Stimulated activated CD4-positive, alpha-beta T cell treated with anti-CD3 and anti-CD28 coated beads, Interleukin-1b, Interleukin-23, amount 100 ng/mL, for 1 hour (primary cell): ENCODE measurements at places on chromosomes 7 and 10.

- DNase-seq = no peak
These were observed 71.8 kb upstream of the PPIF start for GRCh38 chr10:79275431-79275851.

DNA sequence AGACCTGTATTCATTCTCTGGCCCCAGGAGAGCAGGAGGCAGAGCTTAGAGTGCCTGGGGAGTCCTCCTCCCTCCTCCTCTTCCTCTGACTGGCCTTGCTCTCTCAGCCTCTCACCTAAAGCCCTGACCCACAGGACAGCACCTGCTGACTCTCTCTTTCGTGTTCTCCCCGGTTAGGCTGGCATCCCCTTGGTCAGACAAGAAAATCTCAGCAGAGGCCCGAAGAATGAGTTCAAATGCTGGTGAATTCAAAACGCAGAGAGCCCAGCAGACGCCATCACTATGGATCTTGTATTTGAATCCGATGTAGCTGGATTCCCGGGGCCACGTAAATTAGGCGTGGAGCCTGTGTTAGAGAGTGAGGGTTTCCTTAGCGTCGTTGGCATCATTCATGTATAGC lies 255.3 kb downstream of the KLF6 start:
- DNase-seq = no peak

DNA sequence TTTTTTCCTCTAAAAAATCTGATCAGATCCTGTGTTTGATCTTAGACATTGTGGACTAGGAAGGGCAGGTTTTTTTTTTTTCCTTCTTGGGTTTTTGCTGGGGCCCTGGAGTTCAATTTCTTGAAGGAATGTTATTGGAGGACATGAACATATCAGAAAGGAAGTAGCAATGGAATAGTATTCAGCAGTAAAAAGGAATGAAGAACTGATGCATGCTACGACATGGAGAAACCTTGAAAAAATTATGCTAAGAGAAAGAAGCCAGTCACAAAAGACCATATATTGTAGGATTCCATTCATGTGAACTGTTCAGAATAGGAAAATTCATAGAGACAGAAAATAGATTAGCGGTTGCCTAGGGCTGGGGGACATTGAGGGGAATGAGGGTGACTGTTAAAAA lies 34.0 kb downstream of the FGF8 start:
- no peak for DNase-seq

DNA sequence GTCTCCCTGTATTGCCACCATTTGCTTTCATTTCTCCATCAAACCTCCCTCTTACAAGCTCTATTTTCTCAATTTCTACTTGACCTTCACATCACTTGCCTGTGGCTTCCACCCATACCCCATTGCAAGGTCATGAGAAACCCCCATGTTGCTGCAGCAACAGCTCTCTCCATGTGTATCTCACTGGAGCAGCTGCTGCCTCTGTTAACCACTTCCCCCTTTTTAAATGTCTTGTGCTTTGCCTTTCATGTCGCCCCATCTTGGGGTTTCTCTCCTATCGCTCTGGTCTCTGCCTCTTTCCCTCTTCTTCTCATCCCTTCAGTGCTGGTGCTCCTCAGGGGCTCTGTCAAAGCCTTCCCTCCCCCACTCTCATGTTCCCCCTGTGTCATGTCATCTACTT lies 148.8 kb downstream of the CHN2 start:
- DNase-seq = no peak

- no peak for DNase-seq
These were observed 280.8 kb upstream of the CDC14C start for GRCh38 chr7:48643431-48644013.

DNA sequence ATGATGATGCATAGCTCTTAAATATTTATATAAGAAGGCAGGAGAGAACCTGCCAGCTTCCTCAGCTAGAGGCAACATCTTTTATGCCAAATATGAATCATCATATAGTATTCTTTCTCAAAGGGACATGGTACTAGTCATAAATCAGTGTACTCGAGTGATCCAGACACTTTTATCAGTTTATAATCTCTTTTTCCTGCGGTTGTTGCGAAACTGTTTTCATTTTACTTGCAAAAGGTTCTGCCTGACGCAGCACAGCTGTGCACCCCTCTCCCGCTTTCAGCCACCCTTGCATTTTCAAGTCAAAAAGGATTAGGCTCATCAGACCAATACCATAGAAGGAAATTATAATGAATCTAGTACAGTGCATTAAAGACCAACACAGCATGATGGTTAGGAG lies 332.3 kb upstream of the PRKCQ start:
- no peak for DNase-seq

- no peak for DNase-seq
These were observed 8.9 kb downstream of the COL17A1 start for GRCh38 chr10:104076743-104077160.

DNA sequence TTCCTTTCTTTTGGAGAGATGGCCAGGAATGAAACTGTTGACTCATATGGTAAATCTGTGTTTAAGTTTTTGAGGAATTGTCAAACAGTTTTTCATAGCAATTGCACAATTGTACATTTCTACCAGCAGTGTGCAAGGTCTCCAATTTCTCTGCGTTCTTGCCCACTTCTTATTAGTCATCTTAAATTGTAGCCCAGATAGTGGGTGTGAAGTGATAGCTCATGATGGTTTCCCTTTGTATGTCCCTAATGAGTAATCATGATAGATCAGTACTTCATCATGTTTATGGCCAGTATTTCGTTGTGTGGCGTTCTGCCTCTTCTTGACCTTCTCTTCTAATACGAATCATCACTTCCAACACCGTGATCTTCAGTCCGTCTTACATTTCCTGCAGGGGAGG lies 136.3 kb downstream of the DOCK1 start:
- no peak for DNase-seq

GRCh38 chr10:75202321-75203045 lies 8.1 kb upstream of the VDAC2 start:
- no peak for DNase-seq
